ENCODE measurements at places on chromosomes 12 and 14.
A peak's percentile ranks its signal among the peaks of the same experiment; 100 is the strongest.

GRCh38 chr12:37543131-37543965, 773.2 kb upstream of the ALG10B start:
- DNase-seq = no peak

DNA sequence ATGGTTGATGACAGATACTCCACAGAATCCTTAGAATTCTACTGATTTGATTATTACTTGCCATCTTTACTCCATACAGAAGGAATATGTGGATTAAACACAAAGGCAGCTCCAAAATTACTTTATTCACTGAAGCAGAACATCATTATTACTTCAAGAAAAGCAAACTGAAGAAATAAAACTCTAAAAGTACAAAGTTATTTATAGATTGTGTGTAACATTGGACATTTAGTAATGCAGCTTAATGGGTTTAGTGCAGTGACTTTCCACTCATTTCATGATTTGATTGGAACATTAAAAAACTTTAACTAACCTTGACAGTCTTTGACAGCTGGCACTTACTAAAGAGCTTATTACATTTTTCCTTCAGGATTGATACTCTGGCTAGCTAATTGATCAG, 59.0 kb upstream of the ATP2A2 start:
- DNase-seq = no peak

GRCh38 chr14:89721956-89722355, 232.6 kb downstream of the EFCAB11 start:
- DNase-seq = no peak

GRCh38 chr14:75427482-75428229, at the start of gene JDP2:
Gene JDP2, plus strand, starts transcription at chr14:75428022. Its CDS starts 9,899 bp downstream, at chr14:75437921.
- peak; percentile 18 for DNase-seq

GRCh38 chr14:80988735-80989429, 33.5 kb downstream of the TSHR start:
- DNase-seq = no peak

- DNase-seq = no peak
Measured at GRCh38 chr14:76669770-76670169, 91.5 kb upstream of the VASH1 start.

- DNase-seq = no peak
Measured at GRCh38 chr12:61525331-61525730, 734.9 kb upstream of the USP15 start.

GRCh38 chr12:68422956-68423574, 90.9 kb upstream of the MDM1 start:
- no peak for DNase-seq

GRCh38 chr12:31773223-31773750, 44.5 kb upstream of the AMN1 start:
- no peak for DNase-seq

DNA sequence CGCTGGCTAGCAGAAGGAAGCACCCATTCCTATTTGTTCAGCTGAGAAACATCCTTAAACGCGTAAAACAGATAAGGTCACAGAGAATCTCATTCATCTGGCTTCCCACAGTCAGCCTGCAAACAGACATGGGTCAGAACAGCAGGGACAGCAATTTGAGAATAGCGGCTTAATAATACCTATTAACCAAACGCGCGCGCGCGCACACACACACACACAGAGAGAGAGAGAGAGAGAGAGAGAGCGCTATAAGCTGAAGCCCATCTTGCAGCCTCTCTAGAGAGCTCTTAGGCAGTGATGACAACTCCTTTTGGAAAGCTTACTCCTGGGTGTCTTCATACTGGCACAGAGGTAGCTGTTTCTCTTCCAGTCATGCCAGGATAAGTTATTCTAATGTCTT, 26.4 kb downstream of the TMEM132D start:
- DNase-seq = no peak

DNA sequence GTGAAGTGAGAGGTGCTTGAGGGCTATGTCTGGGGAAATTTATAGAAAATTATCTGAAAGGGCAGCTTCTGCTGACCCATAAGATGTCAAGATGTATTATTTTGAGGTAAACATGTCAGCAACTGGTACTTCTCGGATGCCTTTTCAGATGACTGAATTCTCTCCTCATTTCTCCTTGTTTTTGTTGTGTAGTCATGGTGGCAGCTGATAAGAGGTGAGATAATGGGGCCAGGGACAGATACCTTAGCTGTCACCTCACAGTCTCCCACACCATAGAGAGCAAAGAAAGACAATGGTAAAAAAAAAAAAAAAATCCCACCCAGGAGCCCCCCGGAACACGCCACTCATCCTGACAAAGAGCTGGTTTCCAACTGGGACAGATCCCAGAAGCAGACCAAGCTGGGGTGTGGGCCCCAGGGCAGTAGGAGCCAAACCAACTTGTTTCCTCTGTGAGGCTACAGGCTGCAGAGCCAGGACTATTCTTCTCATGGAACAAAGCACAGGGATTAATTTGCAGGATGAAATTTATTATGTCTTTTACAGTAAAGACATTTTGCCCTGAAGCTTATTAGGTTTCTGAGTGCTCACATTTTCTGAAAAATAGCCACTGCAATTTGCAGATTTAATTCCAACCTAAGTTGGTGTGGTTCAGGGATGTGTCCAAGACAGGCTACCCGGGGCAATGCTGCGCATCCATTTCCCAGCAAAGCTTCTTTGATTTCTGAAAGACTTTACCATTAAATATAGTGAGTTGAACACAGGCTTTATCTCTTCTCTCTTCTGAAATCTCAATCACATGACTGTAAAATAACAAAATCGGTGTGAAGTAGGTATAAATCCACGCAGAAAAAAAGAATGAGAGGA, 52.2 kb downstream of the NDUFA12 start:
- DNase-seq = no peak

GRCh38 chr14:69612014-69612782, 802 bp downstream of the SUSD6 start:
- no peak for DNase-seq

- DNase-seq = no peak
Measured at GRCh38 chr14:103188810-103189480, 65.7 kb downstream of the TNFAIP2 start.

DNA sequence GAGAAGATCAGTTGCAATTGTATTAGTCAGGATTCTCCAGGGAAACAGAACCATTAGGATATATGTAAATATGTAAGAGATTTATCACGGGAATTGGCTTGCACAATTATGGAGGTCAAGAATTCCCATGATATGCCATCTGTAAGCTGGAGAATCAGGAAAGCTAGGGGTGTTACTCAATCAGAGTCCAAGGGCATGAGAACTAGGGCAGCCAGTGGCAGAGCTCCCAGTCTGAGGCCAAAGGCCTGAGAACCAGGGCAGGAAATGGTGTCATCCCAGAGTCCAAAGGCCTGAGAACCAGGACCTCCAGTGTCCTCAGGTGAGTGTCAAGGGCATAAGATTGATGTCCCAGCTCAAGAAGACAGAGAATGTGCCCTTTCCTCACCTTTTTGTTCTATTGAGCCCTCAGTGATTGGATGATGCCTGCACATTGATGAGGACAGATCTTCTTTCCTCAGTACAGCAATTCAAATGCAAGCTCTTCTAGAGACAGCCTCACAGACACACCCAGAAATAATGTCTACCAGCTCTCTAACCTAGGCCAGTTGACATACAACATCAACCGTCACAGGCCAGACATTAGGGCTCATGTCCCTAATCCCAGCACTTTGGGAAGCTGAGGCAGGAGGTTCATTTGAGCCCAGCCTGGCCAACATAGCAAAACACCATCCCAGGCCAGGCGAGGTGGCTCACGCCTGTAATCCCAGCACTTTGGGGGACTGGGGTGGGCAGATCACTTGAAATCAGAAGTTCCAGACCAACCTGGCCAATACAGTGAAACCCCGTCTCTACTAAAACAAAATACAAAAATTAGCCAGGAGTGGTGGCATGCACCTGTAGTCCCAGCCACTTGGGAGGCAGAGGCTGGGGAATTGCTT, 34.9 kb upstream of the ZNF740 start:
- no peak for DNase-seq

DNA sequence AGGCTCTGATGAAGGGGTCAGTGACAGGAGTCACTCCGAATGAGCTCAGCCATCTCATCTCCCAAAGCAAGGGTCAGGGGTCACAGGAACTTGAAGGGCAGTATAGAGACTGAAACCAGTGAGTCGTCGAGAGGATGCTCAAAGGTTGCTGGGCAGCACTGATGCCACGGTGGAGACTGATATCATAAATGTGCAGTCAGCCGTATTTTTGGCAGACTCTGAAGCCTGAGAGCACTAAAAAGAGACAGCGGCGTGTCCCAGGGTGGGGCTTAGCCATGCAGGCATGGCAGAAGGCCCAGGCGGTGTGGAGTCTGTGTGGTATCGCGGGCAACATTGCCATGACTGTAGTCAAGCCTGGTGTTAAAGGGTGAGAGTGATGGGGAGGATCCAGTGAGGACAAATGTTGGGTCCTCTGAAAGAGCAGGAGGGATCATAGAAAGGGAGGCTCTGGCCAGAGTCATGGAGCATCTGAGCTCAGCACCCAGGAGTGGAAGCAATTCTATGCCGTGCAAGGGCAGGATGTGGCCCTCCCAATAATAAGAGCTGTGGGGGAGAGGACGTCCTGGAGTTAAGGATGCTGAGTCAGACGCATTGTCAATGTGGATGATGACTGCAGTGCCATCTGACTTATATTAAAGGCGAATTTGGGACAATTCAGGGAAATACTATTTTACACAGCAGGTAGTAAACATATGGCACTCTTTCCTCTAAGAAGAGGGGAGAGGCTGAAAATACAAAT, 241.2 kb upstream of the FKBP4 start:
- DNase-seq = no peak

DNA sequence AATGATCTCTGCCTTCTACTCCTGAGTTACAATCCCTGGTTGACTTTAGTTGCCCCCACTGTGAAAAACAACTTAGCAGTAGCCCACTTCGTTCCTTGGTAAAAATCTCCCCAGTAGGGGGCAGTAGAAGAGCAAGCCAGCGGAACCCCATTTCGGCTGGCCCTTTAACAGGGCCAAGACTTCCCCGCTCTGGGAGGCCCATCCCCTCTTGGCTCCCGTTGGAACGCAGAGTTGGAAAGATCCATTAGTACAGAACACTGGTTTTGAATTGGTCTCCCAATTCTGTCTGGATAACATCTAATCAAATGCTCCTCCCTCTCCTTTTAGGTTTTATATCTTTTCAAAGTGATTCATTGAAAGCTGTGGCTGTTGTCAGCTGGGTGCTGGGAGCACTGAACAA, 1133.3 kb downstream of the BCL11B start:
- DNase-seq = peak; percentile 52

DNA sequence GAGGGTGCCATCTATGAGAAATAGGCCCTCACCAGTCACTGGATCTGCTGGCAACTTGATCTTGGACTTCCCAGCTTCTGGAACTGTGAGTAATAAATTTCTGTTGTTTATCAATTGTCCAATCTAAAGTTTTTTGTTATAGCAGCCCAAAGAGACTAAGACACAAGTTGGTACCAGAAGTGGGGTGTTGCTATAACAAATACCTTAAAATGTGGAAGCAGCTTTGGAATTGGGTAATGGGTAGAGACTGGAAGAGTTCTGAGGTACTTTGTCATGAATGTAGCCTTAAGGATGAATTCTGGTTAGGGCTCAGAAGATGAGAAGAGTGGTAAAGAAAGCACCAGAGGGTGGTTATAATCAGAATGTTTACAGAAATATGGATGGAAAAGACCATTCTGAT, 21.5 kb downstream of the GMFB start:
- no peak for DNase-seq

DNA sequence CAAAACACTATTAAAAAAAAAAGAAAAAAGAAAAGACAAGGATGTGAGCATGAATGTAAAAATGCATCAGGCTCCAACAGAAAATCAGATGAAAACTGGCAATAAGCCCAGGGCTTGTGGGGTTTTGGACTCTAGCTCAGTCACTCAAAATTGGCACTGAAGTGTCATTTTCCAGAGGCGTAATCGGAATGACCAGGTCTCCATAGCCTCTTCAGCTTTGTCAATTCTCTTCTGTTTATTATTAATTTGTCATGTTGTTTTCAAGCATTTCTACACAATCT, 137.2 kb upstream of the TRHDE start:
- no peak for DNase-seq

DNA sequence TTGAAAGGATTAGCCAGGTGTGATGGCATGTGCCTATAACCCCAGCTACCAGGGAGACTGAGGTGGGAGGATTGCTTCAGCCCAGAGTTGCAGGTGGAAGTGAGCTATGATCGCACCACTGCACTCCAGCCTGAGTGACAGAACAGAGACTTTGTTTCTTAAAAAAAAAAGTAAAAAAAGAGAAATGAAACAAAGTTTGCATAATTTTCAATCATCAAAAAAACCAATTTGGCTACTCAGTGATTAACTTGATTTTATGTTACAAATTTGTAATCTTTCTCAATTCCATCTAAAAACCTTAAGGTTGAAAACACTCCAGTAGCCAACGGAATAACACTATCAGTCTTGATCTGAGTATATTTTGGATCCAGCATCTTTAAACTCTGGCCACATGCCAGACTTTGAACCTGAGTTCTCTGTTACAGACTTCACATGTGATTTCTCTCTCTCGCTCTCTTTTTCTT, 12.6 kb upstream of the DENND5B start:
- DNase-seq = no peak

GRCh38 chr14:81234278-81234677, 13.5 kb upstream of the GTF2A1 start:
- DNase-seq = no peak

All from stimulated activated CD4-positive, alpha-beta T cell treated with anti-CD3 and anti-CD28 coated beads, TNF-alpha, amount 100 ng/mL, for 1 hour (primary cell).